AG04450 (cell line): ENCODE measurements at places on chromosomes 6 and 20. TPM values are rescaled to one million over a fixed set of nuclear protein-coding genes. Genes with fewer than 3 reads are reported as not detected.

Gene CCM2L
- polyA plus RNA-seq = not detected in 2 replicates

Gene LY86
- polyA plus RNA-seq = not detected in 2 replicates

DNA sequence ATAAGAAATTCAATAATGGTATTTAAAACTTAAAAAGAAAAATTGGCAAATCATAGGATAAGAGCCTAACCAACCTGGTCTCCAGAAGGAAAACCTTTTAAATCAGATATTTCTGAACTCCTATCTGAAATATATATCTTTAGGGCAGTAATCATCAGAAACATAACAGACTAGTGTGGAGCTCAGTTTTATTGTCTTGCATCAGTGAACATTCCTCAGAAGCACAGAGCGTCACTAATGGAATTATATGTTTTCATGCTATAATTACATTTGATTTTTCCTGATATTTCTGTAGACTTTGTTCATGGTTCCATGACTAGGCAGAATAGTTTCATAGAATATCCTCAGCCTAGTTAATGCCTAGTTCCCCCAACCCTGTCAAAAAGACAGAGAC lies 262.2 kb downstream of the EYA4 start:
- no peak for DNase-seq

- no peak for DNase-seq
Observed at GRCh38 chr6:6835223-6835503, 246.6 kb downstream of the LY86 start.

- no peak for DNase-seq
Observed at GRCh38 chr6:63097222-63097621, 114.0 kb upstream of the FKBP1C start.
